KBM-7 (cell line): ENCODE measurements at places on chromosomes 5 and 9.
A peak's percentile ranks its signal among the peaks of the same experiment; 100 is the strongest.

DNA sequence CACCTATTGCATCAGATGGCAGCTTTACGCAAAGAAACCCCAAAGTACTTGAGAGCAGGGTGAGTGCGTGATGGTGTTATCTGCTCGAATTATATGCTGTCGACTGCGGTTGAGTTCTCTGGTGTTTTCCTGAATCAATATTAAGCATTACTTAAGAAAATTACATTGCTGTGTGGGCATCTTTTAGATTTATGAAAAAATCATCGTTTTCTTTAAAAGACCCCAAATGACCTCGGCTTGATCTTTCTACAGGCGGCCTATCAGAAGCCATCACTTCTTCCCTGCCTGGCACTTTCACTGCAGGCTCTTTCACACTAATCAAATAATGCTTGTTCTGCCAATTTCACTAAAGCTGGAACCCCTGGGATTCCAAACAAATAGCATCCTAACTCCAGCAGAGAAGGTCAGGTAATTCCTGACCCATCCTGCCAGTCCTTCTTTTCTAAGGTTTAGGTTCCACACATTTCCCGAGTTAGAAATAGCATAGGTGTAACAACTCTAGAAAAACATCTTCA is 1.7 kb downstream of the UBE2QL1 start:
- DNase-seq: no peak

- no peak for DNase-seq
Measured at GRCh38 chr9:133950192-133950591, 41.9 kb downstream of the VAV2 start.

GRCh38 chr9:135939351-135940265 is 21.6 kb downstream of the UBAC1 start:
- peak; percentile 40 for DNase-seq

DNA sequence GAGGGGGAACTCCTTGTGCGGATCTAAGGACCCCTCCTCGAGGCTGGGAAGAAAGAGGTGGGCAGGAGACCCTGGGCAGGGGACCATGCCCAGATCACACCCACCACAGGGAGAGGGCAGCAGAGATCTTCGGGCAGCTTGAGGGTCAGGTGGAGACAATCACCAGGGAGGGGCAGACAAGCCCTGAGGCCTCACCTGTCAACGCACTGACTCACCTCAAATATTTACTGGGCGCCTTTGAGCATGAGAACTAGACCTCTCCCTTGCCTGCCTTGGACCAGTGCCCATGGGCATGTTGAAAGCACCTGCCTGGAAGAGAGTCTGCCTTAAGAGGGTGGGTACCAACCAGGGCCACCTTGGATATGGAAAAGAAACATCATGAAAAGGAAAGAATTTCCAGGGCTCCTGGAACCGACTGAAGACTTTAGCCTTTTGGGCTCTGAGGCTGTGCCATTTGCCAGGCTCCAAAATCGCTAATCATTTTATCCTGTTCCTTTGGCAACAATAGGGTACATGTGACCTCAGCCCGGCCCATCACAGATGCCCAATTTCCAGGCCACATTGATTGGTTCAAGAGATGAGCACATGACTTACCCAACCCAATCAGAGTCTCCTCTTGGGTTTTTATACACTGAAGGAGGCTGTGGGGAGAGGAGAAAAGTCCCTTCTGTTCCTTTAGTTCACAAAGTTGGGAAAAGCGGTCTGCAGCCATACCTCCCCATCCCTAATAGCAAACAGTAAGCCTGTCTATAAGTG is 10.4 kb upstream of the SPINK4 start:
- DNase-seq: no peak

- DNase-seq: peak; percentile 69
Measured at GRCh38 chr5:149367249-149367971, 9.6 kb downstream of the PCYOX1L start.
